Hematopoietic multipotent progenitor cell treated with erythropoietin and hydrocortisone succinate and interleukin-3 and kit ligand, for 17 days (in vitro differentiated cells): ENCODE measurements at places on chromosomes 16 and 17.
A peak's percentile ranks its signal among the peaks of the same experiment; 100 is the strongest.

- DNase-seq: no peak
These were observed 39.8 kb downstream of the USP43 start for GRCh38 chr17:9684955-9685621.

DNA sequence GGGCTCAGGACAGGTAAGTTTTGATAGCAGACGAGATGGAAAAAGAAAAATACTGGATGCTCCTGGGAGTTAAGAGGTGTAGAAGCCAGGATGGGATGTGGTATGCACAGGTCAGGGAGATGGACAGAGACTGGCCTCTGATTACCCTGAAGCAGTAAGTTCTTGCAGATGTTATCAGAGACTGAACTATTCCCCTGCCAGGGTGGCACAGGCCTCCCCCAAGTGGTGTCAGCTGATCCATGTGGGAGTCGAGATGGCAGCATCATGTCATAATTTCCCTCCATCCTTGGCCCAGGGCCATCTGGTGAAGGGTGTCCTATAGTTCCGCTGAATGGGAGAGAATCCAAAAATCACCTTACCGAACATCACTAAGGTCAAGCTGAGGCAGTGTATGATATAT, 14.1 kb upstream of the NKD1 start:
- no peak for DNase-seq

DNA sequence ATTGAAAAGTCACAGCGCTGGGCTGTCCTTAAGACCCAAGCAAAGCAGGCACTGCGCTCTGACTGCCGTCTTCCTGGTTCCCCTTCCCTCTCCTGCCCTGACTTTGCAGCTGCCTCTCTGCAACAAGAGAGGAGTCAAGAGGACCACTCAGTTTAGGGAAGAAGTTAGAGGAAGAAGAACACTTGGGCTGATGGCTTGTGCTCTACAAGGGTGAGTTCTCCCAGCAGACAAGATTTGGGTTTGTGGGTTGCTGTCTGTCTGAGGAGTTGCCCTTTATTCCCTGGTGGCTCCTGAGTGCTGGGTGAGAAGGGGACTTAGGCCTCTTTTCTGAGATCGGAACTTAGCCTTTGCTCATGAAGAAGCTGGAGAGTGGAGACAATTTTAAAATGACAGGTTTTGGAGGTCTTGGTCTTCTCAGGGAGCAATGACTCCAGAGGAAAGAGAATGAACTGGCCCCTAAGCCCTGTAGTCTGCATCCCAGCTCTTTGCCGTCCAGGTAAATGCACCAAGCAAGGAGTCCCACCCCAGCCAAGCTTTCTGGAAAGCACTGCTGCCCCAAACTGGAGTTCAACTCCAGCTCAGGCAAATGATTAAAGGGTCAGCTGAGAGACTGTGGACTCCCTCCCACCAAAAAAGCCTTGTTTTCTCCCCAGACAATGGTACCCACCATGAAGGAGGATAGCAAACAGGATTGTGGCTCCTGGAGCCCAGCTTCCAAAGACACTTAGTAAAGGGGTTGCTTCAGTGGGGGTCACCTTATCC, 2.7 kb upstream of the HOXB9 start:
- no peak for DNase-seq

GRCh38 chr16:14018851-14019250, 52.3 kb upstream of the MRTFB start:
- no peak for DNase-seq

GRCh38 chr17:29929533-29930408, at the start of gene SSH2:
Gene SSH2, minus strand, starts transcription at chr17:29930228. Its CDS starts 228 bp downstream, at chr17:29930000.
- DNase-seq: peak; percentile 85

- DNase-seq: no peak
These were observed 622 bp downstream of the HOXB6 start for GRCh38 chr17:48603959-48604769.

DNA sequence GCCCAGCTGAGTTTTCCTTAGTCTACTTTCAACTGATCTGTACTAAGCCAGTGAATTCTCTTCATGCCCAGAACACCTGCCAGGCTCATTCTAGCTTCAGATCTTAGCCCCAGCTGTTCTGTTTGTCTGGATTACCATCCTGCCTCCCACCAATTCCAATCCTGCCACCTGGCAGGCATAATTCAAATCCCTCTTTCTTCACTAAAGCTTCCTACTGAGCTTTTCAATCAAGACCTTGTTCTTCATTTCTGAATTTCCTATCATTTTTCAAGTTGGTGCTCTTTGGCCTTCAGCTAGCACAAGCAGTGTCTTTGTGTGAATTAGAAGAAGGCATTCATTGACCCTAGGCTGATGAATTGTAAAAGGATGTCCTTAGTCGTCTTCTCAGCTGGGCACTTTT, 357.6 kb downstream of the UTP18 start:
- DNase-seq: no peak
